Stimulated activated naive CD8-positive, alpha-beta T cell treated with anti-CD3 and anti-CD28 coated beads, Interleukin-15, amount 100 ng/mL, for 72 hours (primary cell): ENCODE measurements at places on chromosomes 7 and 10.

DNA sequence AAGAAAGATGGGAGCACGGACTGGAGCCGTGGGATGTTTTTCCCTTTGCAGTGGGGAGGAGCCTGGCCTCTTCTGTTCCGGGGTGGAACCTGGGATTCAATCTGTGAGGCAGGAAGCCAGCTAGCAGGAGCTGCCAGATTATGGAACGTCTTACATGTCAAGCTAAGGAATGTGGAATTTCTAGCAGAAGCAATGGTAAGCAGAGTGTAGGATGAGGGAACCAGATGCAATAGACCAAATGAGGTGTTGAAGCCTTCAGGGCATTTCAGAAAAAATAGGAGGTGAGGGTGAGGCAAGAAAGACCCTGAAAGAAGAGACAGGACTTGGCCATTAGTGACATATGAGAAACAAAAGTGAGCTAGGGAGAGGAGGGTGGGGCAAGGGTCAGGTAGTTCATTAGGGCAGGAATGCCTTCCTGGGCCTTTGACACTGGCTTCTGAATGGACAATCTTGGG is 105.5 kb downstream of the CHN2 start:
- no peak for DNase-seq

GRCh38 chr10:110221721-110222261 is 14.4 kb downstream of the MXI1 start:
- DNase-seq = peak; percentile 79

GRCh38 chr10:29920408-29921070 is 138.8 kb downstream of the JCAD start:
- no peak for DNase-seq

GRCh38 chr10:119079599-119080520 is 757 bp downstream of the EIF3A start:
- DNase-seq = peak; percentile 65

DNA sequence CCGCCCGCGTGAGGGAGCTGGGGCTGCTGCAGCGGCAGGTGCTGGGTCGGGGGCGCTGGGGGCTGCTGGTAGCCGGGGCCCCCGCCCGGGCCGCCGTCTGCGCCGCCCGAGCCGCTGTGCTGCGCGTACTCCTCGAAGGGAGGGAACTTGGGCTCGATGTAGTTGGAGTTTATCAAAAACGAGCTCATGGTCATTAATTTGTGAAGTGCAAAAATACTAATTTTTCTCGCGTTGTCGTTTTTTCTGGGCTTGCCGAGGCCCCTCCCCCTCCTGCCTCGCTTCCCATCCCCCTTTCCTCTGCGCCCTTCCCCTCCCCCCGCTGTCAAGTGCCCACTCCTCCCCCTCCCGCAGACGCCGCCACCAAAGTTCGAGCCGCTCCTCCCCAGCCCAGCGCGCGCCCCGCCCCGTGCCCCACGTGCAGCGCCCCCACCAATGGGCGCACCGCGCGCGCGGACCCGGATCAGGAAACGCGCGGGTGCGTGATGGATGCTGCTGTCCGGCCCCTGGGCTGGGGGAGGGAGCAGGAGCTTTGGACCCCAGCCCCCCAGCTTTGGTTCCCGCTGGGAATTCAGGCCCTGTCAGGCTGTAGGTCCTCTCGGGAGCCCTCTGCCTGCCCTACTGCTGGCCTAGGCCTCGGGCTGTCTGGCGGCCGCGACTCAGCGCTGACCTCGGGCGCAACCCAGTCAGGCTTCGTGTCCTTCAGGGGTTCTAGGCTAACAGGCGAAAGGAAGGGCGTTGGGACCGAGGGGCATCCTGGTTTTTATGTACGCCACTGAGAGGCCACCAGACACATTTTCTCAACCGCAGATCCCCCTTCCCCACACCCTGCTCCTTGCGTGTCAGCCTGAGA is at the start of gene HOXA4:
HOXA4 (minus strand) TSS at position 218 of the 850 bp plus-strand sequence; CDS start at position 194, 24 bp downstream.
- DNase-seq = peak; percentile 80

- DNase-seq = peak; percentile 53
These were observed 4.6 kb downstream of the ARPC1B start for GRCh38 chr7:99379043-99379577.

- no peak for DNase-seq
These were observed 23.5 kb downstream of the POLL start for GRCh38 chr10:101564490-101564991.

DNA sequence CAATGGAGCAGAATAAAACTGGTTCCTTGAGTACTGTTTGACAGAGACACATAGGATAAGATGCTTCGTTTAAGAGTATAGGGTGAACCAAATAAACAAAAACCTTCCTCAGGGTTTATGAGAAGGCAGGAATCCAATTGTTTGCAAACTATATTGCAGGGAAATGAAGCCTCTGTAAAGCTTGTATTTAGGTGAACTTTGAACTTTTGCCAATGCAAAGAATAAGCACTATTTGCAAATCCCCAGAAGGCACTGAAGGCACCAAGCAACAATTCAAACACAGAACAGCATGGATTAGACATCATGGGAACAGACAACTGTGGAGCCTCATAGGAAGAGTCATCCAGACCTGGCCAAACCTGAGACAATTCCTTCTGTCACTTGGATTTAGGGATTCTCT is 47.1 kb upstream of the WASL start:
- no peak for DNase-seq

DNA sequence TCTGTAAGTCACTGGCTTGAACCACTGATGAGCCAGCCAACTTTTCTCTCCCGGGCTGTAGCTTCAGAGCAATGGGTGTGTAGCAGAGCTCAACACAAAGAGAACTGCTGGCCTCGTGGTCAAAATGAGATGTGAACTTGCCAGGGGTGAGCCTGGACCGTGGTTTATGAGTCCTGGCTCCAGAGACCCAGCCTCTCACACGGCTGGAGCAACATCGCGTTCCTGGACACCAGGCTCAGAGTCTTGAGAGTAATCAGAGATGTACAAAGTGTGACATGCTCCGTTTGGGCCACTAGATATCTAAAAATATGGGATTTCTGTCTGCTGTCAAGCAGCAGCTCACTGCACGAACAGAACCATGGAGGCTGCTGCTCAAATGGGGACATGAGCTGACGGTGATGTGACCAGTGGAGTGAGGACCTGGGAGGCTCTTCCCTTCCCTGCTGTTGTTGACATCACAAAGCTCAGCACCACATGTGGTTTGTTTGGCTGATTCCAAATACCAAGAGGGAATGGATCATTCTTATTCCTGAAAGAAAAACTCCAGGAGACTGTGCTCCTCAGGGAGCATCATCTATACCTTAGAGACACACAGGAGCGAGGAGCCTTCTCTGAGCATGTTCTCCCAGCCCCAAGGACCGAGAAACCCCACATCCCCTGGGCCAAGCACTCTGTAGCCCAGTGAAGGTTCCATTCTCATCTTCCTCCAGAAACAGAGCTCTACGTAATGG is 9.2 kb upstream of the SVIL start:
- DNase-seq = no peak

DNA sequence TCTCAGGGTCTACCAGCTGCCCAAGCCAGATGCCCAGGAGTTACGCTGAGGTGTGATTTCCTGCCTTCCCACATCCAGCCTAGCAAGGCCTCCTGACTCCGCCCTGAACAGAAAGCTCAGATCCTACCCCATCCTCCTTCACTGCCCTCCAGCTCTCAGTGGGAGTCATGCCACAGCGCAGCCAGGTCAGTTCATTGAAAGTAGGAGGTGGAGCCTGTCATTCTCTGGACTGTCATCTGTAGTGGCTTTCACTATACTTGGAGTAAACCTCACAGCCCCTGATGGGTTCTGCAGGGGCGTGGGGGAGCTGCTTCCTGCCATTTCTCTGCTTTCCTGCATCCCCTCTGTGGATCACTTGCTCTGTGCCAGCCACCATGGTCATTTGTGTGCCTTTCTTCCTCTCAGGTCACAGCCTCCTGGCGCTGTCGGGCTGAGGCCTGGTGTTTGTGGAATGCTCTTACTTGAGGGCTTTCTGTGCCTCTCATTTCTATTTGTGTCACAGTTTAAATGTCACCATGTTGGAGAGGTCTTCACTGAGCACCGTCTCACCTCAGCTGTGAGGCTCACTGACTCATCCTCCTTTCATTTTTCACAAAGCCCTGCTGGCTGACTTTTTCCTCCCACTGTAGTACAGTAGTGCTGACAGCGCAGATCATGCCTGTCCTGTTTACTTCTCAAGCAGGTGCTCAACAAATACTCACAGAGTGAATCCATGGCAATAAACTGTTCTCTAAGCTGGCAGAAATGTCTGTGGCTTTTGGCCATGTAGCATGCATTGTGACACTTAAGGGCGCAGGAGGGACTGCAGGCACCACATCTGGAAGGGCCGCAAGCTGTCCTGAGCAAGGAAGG is 61.0 kb upstream of the TMEM248 start:
- peak; percentile 28 for DNase-seq

DNA sequence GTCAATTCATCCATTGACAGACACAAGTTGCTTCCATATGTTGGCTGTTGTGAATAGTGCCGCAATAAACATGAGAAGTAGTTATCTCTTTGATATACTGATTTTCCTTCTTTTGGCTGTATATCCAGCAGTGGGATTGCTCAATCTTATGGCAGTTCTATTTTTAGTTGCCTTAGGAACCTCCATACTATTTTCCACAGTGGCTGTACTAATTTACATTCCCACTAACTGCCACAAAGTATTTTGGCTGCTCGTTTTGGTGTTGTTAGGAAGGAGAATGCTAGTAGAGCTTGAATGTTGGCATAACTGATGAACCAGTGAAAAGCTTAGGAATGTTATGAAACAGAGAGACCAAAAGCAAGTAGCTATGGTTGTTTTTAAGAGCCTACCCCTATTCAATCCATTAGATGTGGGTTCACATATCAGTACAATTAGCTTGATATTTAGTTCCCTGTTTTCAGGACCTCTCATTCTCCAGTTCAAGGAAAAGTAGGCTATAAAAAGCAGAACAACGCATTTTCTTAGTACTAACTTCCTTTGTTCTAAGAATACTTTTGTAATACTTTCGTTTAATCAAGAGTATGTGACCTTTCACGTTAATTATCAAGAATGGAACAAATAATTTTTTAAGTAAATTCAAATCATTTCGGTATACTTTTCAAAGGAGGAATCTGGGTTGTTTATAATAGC is 100.3 kb downstream of the FAS start:
- no peak for DNase-seq

- no peak for DNase-seq
These were observed 4.9 kb upstream of the HOXA10 start for GRCh38 chr7:27179030-27179429.

- DNase-seq = peak; percentile 26
These were observed 7.8 kb upstream of the RBM28 start for GRCh38 chr7:128351296-128352152.

DNA sequence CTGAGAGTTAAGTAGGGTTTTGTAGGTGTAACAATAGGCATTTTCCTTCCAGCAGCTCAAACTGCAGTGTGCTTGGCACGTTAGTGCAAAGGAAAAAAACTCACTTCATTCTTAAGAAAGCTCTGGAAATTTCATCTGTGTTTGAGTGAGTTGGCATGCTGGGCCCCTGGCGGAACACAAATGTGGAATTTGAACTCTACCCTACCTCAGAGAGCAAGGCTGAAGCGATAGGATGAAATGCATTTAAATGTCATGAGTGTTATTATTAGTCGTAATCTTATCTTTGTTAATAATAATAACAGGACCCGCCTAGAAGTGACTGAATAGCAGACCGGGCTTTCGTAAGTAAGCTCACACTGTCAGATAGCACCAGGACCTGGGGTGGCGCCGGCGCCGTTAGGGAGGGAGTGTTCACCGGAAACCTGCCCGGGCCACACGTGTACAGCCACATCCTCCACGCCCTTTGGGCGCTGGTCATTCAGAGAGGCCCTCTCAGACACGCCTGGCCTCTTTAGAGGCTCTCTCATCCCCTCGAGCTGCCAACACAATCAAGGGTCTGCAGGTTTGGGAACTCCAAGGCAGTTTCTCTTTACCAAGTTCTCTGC is 63.5 kb downstream of the GRK5 start:
- peak; percentile 27 for DNase-seq
